ENCODE measurements at places on chromosomes 13 and 19.

DNA sequence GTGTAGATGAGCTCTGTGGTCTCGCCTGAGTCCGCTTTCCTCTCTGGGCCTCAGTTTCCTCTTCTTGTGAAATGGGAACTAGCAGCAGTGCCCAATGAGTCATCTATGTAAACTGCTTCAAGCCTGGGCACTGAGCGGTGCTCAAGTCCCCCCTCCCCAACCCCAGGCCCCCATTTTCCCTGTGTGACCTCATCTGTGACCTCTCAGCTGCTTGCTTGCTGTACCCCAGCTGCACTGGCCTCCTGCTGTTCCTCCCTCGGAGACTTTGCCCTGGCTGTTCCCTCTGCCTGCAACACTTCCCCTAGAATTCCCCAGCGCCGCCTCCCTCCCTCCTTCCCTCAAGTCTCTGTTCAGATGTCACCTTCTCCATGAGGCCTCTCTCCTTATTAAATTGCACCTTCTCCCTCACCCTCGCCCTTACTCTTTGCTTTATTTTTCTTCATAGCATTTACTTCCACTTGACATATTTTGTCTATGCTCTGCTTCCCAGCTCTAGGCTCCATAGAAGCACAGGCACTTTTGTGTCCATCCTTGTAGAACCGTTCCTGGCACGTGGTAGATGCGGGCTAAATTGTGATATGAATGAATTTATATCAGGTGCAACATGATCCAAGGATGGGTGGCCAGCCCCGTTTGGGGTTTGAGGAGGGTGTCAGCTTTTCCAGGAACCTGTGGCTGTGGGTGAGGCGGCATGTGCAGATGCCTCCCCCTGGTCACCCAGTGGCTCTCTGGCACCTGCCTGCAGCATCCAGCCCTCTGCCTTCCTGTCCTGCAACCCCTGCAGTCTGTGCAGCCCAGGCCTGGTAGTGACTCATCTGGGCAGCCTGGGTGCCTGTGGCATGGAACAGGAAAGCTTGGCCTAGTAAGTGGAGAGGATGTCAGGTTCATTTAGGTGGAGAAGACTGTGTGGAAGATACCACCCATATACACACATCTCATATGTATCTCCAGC, 26.3 kb downstream of the SIPA1L3 start:
- DNase-seq, result no peak

DNA sequence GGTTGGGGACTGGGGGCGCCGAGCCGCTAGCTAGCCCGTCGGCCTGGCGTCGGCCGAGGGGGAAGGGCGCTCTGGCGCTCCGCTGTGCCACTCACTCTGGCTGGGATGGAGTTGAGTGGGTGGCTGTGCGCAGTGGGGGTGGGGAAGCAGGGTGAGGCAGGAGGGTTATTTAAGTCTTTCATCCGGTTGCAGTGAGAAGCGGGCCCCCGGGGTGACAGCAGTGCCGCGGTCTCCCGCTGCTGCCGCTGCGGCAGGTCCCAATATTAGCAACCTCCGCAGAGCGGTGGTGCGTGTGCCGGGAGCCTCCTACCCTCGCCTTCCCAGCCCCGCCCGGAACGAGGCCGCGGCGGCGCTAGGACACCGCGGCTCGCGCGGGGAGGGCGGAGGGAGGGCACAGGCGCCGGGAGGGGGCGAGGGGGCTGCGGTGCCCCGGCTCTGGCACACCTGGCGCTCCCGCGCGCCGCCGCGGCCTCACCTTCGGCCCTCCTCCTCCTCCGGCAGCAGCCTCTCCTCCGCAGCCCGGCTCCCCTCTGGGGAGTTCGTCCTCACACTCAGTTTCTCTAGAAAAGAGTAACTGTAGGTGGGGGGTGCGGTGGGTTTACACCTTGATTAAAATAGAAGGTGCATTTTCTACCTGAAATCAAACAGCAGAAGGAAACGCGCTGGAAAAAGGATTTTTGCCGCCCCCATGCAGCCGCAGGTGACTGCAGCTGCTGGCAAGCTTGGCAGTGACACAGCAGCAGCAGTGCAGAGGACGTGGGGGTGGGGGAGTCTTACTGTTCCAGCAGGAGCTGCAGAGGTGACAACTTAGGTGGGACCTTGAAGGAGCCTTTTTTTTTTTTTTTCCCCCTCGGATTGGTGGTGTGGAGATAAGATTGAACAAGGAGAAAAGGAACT, 4.5 kb downstream of the FGF9 start:
- DNase-seq, result no peak

DNA sequence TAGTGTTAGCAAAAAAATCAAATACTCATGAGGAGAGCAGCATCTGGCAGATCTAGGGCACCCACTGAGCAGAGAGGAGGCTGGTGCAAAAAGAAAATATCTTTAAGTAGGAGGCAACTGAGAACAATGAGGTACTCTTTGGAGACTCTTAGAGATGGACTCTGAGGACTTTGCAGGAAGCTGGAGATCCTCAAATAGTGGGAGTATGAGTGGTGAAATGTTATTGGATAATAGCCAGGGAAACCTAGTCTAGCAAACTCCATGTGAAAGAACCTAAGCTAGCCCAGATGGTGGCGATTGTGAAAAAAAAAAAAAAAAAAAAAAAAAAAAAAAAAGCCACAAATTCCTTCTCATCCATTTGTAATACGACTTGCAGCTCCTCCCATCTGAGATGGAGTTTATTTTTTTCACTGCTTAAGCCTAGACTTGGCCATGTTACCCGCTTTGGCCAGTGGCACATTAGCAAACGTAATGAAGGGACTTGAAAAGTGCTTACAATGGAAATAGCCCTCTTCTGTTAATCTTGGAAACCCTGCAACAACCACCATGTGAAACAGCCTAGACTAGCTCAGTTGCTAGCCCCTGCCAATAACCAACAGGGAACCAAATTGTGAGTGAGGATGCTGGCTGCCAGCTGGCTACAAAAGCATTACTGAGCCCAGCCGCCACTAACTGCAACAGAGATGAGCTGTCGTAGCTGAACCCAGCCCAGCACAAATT, 476.2 kb downstream of the KLF12 start:
- no peak for DNase-seq

DNA sequence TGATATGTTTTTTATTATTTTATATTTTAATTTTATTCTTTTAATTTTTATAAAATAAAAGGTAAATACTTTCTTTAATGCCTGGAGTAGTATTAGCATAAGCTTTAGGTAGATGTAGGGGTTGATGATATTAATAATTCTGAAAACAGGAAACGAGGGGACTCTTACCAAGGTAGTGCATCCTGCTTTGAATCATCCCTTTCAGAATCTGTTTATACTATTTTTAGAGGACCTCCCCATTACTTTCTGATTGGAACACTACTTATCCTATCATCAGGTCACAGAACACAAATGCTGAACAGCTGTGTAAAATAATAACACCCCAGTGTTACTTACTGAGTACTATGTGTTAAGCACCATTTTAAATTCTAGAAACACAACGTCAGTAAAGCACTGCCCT, 27.3 kb downstream of the COG6 start:
- no peak for DNase-seq

DNA sequence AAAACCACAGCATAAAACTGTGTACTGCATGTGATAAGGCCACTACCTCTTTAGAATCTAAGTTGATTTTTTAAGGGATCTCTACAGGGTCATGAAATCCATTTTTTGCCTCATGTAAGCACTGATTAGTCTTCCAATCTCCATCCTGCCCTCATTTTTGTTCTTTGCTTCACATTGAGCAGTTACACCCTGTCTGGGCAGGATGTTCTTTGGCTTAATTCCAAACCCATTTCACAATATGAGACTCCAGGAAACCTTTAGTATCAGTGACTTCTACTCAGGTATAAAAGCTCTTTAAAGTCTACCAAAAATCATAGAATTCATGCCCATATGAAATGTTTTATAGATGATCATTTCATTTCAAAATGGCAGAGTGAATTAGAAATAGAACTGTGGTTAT, 592.6 kb downstream of the TBC1D4 start:
- DNase-seq, result no peak

- DNase-seq, result no peak
Measured at GRCh38 chr13:27851096-27851850, 59.0 kb downstream of the GSX1 start.

DNA sequence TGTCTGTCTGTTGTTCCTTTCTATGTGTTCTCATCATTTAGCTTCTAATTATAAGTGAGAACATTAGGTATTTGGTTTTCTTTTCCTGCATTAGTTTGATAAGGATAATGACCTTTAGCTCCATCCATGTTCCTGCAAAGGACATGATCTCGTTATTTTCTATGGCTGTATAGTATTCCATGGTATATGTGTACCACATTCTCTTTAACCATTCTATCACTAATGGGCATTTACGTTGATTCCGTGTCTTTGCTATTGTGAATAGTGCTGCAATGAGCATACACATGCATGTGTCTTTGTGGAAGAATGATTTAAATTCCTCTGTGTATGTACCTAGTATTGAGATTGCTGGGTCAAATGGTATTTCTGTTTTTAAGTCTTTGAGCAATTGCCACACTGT, 1799.7 kb downstream of the SLITRK5 start:
- no peak for DNase-seq

GRCh38 chr19:44974857-44975256, 19.7 kb downstream of the CLPTM1 start:
- DNase-seq, result no peak

DNA sequence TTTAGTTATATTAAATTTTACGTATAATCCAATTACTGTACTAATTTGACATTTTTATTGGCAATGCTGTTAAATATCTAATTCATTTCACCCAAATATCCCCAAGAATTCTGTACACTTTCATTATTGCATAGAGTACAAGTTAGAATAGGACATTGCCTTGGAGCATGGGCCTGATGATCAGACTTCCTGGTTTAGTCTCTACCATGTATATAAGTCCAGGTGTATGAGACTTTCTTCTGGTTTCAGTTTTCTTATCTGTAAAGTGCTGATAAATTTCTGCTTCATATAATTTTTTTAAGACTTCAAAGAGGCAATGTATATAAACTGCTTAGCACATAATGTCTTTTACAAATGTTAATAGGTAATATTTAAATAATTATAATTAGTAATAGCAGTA, 179.4 kb downstream of the KLF12 start:
- DNase-seq, result no peak

DNA sequence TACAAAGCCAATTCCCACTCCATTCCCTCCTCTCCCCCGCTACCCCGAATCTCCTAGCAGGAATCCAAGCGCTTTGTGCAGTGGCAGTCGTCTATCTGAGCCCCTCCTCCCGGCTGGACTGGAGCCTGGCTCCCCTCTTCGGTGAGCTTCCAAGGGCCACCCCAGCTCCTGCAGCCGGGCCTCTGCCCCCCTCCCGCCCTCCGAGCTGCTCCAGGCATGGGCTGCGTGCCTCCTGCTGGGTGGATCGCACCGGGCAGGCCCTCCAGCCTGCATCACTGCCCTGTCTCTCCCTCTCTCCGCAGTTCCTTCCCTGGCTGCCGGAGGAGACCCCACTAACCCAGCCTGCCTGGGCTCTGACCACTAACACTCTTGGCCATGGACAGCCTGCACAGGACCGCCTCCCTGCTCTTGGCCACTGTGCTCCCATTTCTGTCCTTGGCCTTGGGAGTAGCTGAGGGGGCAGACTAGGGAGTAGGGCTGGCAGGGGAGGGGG, 12.9 kb upstream of the LENG8 start:
- DNase-seq, result no peak

DNA sequence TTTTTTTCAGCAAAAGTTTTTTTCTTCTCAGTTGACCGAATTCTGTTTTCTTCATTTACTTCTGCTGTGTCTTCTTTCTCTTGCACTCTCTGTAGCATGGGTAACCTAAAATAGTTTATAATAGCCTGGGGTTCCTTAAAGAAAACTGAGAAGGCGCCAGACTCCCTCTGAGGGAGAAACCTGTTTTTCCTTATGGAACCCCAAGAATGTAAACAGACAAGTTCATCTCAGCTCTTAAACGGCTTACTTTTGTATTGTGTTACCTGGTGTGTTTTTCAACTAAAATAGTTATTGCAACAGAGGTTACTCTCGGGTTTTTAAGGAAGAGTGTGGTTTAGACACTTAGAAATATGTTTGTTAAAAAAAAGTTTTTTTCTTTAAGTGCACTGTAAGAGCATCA, 23.8 kb upstream of the TM9SF2 start:
- DNase-seq, result no peak

DNA sequence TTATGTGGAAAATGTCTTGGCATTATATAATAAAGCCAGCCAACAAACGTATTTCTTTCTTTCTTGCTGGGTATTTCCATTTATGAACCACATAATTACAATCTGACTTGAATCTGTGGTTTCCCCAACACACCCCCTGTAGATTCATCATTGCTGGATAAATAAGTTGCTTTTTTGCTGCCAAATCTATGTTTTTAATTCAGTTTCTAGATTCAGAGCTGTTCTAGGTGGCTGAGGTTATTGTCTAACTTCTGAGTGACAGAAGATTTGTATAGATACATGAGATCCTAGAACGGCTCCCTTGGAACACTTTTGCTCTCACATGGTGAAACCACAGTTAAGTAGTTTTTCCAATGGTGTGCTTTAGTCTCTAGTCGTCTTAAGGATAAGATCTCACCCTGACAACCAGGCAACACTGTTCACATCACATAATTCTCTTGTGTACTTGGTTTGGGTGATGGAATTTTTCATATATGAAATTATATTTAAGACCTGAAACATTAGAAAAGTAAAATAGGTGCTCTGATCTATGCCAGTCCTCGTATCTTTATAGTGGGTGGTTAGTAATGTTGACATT, 239.1 kb downstream of the KLF12 start:
- no peak for DNase-seq

DNA sequence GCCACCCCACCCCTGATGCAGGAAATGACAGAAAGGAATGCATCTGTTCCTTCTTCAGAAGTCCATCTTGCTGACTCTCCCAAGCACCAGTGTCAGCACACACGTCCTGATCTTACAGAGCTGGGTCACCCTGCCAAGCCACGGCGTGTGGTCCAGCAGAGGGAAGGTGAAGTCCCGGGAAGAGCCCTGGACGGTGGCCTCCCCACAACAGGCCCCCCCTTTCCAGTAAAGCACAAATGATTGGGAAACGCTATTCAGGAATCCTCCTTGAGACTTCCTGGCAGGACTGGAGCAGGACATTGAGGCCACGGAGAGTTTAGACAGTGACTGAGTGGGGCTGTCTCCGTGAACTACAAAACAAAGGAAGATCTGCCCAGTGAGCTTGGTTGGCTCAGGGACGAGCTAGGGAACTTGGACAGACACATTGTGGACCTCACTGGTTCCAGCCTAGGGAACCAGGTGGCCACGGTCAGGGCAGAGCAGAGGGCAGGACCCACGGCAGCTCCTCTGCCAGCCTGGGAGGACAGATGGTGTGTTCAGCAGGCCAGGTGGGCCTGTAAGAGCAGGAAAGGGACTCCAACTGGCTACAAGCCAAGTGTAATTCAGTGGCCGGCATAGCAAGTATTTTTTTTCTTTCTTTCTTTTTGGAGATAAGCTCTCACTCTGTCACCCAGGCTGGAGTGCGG, 41.7 kb downstream of the ELL start:
- DNase-seq, result no peak

DNA sequence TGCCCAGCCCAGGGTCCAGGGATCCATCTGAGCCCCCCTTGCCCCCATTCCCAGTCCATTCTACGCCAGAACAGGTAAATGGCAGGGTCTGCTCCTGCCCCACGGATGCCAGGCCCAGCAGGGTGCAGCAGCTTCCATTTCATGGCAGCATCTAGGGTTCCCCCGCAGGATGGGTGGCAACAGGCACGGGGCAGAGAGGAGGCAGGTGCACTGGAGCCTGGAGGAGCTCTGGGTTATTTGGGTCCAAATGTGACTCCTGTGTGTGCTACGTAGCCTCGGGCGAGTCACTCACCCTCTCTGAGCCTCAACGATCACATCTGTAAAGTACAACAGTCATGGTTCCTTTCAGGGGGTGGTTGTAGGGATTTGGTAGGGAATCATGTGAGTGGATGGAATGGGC, 27.4 kb downstream of the IL12RB1 start:
- DNase-seq, result no peak

GRCh38 chr13:108734676-108735075, 105.3 kb downstream of the MYO16 start:
- DNase-seq, result no peak

Measured in activated CD4-positive, CD25-positive, alpha-beta regulatory T cell (primary cell).